ENCODE measurements at places on chromosomes 3 and 15.

DNA sequence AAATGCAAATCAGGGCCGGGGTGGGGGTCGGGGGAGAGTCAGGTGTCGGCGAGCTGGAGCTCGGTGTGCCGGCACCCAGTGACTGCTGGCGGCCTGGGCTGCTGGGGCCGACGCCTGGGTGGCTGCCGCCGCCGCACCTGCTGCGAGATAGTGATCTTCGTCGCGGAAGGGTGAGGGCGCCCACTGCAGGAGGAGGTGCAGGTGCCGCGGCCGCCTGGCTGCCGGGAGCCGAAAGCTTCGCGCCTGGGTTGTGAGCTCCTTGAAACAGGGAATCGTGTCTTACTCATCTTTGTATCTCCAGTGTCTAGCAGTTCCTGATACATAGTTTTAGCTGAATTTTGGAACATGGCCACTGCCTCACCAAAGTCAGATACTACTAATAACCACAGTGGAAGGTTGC lies 64.0 kb upstream of the CPOX start:
- peak; percentile 8 for DNase-seq

GRCh38 chr3:158801201-158801600 lies 653 bp upstream of the MFSD1 start:
- DNase-seq: no peak

DNA sequence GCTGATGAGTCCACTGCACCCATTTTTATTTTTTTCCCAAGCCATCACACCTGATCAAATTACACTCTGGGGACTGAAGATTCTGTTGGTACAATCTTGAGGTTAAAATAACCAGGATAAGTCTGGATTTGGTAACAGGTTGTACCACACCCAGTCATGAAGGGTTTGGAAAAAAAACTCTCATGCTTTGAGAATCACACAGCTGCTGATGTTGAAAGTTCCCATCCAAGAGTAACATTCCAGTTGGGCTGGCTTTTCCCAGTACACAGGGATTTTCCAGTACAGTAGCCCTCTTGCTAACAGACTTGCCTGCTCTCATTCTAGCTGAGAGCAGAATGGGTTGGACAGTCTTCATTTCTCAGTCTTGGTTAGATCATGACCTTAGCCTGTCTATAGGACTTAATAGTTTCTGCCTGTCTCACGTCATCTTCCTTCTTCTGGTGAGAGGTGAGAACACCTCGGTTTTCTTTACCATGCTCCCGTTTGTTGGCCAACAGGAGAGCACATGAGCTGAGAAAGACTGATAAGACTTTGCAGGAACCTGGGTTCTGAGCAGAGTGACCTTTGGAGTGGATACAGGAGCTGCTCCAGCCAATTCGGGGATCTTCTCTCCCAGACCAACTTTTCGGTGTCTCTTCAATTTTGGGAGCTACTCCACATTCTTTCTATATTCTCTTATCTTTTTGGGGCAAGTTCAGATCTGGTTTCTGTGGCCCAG lies 300.1 kb upstream of the LYSMD4 start:
- DNase-seq: no peak

DNA sequence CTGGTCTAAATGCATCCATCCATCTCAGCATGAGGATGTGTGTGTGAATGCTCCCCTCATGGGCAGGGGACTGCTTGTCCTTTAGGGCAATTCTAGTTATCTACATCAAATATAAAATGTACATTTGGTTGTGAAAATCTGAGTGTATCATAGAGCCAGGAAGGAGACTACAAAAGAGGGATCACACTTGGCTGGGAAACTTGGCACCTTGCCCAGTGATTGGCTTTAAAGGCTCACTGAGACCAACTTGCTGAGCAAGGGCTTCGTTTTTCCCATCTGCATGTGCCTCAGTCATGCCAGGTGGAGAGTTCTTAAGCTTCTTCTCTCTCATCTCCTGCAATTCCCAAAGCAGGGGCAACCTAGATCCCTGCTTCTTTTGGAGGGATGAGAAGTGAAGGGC lies 5.2 kb downstream of the CAPN3 start:
- no peak for DNase-seq

DNA sequence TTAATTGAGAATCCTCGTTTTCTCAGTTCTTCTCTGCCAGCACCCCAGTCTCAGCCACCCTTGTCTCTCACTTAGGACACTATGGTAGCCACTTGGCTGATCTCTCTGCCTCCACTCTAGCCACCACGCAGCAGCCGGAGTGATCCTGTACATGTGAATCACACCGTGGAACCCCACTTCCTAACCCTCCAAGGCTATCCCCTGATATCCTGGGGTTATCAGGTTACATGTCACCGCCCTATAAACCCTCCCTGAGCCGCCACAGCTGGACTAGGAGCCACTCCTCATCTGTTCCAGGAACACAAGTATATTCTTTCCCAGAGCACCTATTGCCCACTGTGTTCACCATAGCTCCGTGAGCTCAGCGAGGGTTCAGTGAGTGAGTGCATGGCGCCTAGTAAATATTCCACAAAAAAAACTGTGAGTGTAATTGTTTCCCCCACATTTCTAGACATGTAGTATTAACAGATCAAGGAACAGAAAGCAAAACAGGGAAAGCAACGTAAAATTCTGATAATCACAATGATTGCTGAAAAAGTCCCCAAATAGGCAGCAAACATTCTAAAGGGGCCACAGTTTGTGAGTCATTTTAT lies 661 bp upstream of the PARP14 start:
- DNase-seq: no peak

- no peak for DNase-seq
Observed at GRCh38 chr3:95289295-95289694, 1226.4 kb downstream of the NSUN3 start.

- no peak for DNase-seq
Observed at GRCh38 chr15:43776101-43776717, 557 bp downstream of the ELL3 start.

Measured in activated CD4-positive, alpha-beta T cell treated with anti-CD3 and anti-CD28 coated beads, Interleukin-2, amount 50 U/mL, for 24 hours (primary cell).